ENCODE measurements at places on chromosomes 16 and 17.
A peak's percentile ranks its signal among the peaks of the same experiment; 100 is the strongest.

- DNase-seq, result no peak
Observed at GRCh38 chr16:19417640-19418039, at the start of gene TMC5. Gene TMC5, plus strand, starts transcription at chr16:19417883. Its CDS starts 22,156 bp downstream, at chr16:19440039.

DNA sequence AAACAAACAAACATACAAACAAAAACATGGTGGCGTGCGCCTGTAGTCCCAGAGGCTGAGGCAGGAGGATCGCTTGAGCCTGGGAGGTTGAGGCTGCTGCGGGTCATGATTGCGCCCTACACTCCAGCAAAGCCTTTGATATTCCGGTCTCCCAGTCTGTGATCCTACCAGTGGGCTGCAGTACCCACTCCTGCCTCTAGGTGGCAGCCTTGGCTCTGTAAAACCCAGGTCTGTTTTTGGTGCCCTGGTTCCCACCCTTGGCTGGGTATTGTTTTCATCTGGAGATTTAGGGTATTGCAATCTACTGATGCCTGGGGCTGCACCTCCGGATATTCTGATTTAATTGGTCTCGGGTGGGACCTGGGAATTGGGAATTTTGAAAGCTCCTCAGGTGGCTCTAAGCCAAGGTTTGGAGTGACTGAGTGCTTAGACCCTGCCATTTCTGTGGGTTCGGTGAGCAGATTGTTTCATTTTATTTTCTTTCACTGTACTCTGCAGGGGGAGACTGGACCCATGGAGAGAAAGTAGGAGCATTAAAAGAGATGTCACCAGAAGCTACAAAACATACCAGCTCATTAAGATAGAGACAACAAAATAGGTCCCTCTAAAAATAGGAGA lies 40.5 kb downstream of the MYH3 start:
- peak; percentile 61 for DNase-seq

DNA sequence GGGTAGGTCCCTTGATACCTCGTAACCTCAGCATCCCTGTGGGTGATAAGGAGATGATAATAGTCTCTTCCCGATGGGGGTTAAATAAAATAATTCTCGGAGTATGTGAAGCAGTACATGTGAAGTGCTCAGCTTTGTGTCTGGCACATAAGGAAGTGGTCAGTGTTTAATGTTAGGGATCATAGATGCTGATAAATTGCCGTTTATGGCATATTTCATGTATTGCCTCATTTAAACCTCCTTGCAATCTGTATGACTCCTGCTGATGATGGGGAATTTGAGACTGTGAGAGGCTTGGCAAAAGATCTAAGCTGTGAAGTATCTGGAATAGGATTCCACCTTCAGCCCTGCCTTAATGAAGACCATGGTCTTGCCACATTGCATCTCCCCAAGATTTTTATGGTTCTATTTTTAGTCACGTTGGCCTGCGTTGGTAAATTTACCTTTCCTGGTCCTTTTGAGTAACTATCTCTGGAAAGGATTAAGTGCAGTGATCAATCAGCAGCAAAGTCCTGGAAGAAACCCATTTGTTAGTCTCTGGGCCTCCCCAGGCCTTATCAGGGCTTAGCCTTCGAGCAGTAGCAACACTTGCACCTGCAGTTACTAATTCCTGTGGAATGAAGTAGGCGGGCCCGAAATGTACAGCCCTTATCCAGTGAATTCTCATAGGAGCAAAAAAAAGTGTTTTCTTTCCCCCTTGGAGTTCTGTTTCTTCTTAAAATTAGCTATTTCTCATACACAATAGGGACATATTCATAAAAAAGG lies 144.9 kb downstream of the WWOX start:
- DNase-seq, result no peak

GRCh38 chr17:17423656-17424055 lies 53.1 kb upstream of the MED9 start:
- no peak for DNase-seq

DNA sequence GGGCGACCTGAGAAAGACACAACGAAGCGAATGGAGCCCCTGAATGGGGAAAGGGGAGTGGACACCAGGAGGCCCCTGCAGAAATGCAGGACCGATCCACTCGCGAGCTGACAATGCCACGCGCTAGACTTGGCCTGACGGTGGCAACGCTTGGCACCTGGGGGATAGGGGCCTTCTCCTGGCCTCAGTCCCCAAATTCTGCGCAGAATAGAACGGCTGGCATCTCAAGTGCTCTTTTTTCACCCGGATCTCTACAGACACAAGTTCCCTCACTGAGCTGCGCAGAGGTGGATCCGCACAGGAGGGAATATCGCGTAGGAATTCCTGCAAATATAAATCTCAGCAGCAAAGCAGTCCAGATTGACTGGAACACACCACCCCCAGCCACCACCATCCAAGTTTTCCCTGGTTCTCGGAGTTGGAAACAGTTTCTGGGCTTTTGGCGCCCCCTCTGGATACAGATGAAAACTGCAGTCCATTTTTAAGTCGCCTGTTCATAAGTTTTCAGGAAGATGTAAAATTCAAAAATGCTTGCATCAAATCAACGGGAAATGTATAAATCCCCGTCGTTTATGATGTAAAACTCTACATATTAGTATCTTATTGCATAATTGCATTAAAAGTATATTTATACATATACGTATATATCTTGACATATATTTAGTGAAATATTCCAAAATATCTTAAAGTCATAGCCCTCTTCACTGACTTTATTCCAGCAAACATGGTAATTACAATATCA lies 2.3 kb upstream of the SOX9 start:
- DNase-seq, result peak; percentile 91

DNA sequence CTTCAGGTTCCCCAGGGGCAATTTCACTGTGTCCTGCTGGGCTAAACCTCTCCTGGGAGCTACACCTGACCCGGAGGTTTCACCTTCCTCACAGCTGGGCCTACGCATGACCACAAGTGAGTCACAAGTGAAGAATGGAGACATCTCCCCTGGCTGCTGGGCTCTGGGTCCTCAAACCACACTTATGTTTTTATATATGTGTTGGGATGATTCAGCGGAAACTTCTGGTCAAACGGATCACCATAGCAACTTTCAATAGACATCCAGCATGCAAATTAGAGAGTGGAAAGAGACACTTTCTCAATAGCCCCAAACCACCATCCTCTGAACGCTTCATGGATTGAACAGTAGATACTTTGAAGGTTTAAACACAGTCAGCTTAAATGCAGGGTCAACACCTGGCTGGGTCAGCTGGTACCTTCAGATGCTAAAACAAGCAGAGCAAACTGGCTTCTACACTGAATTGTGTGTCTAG lies 28.0 kb upstream of the MAF start:
- DNase-seq, result peak; percentile 95

DNA sequence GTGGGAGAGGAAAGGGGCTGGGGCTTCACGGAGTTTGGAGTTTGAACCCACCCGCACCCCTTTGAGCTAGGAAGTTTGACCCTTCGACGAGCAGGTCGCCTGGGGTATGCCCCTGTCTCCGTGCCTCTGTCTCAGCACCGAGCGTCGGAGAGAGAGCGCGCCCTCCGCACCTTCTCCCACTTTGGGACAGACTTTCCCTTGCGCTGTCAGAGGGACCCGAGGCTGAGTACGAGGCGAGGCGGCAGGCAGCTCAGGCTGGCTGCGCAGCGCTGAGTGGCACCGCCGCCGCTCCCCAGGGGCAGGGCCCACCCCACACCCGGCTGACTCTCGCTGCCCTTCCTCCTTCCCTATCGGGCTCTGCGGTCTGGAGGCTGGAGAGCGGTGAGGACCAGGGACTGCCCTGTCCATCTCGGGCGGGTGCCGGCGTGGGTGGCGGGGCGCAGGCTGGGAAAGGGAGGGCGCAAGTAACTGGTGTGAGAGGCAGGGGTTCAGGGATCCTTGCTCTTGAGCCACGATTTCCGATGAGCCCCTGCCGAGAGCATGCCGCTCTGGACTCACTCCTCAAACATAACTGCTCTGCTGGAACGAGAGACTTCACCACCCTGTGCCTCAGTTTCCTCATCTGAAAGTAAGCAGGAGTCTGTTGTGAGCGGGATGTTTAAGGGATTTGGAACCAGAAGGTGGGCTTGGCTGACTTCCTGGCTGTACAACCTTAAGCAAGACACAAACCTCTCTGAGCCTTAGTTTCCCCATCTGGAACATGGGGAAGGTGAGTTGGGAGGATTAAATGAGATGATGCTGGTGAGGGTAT lies 981 bp downstream of the BEAN1 start:
- DNase-seq, result no peak

GRCh38 chr16:85625053-85625452 lies 11.9 kb downstream of the GSE1 start:
- DNase-seq, result no peak

- no peak for DNase-seq
Observed at GRCh38 chr17:82231562-82232321, 2.9 kb downstream of the SLC16A3 start.

DNA sequence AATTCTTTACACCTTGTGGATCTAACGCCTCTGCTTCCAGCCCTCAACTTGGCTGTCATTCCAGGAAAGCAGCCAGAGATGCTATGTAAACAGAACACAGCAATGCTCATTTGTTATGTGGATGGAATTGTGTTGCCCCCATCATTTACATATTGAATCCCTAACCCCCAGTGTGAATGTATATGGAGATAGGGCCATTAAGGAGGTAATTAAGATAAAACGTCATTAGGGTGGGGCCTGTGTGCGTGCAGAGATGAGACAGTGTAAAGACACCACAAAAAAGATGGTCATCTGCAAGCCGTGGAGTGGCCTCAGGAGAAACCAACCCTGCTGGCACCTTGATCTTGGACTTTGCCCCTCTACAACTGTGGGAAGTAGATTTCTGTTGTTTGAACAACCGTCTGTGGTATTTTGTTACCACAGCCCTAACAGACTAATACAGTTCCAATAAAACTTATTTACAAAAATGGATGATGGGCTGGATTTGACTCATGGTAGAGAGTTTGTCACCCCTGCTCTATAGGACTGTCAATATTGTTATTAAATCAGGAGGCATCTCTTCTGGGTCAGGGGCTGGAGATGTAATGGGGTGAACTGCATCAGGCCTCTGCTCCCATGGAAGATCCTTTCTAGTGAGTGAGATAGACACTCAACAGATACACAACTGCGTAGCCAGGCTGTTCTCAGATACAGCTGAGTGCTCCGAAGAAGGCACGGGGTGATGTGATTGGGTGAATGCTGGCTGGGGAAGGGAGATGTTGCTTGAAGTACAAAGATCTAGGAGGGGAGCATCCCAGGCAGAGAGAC lies 339.0 kb downstream of the SNX29 start:
- DNase-seq, result no peak

DNA sequence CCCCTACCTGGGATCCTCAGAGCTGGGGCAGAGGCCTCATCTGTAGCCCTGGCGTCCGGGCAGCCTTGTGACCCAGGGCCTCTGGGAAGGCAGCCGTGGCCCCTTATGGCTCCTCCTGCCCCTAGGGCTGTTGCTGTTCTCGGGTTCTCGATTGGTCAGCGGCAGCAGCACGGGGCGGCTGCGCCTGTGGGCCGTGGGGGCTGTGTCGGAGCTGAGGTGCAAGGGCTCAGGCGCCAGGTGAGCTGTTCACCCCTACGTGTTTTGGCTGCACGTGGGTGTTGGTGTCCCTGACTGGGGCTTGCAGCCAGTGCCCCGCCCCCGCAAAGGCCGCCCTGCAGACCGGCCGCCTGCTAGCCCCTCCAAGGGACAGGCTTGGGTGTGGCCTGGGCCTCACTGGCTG lies 5.8 kb upstream of the RHOT2 start:
- no peak for DNase-seq

GRCh38 chr16:81723098-81723723 lies 55.9 kb upstream of the PLCG2 start:
- peak; percentile 84 for DNase-seq

DNA sequence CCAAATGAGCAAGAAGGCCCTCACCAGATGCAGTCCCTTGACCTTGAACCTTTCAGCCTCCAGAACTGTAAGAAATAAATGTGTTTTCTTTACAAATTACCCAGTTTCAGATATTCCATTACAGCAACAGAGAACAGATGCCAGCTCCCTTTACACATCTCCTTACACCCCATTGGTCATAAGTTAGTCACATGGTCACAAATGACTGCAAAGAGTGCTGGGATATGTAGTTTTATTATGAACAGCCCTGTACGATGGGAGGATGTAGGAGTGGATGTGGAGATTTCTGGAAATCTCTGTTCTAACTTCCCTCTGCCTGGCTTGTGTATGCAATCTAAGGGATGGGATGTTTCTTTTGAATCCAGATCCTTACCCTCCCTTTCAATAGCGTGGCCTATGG lies 13.3 kb upstream of the RPL38 start:
- peak; percentile 51 for DNase-seq

DNA sequence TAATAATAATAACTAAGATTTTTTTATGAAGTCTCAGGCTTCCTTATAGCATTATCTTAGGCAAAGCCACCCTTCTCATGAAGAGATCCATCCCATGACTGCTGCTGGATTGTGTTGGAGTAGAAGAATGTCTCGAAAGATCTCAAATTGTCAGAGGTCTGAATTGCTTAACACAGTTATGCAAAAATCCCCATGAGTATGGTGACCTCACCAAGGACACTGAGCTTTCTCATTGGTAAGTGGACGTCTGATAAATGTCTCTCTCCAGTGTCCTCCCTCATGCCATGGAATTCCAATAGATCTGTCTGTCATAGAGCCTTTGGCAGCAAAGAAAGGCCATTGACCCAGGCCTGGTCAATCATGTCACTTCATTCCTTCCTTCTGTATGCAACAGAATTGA lies 264.5 kb downstream of the CDH11 start:
- DNase-seq, result no peak

GRCh38 chr17:78669975-78670518 lies 92.9 kb upstream of the DNAH17 start:
- DNase-seq, result no peak

- DNase-seq, result peak; percentile 47
Observed at GRCh38 chr16:66858740-66859396, 14.7 kb downstream of the CA7 start.

Measured in astrocyte of the spinal cord (primary cell).